ENCODE measurements at places on chromosomes 16 and 17.

- DNase-seq, result no peak
Measured at GRCh38 chr16:1741553-1742165, 29.7 kb downstream of the NME3 start.

- DNase-seq, result no peak
Measured at GRCh38 chr17:7445619-7445968, 733 bp downstream of the CHRNB1 start.

GRCh38 chr17:3914312-3914670 is 2.0 kb downstream of the P2RX1 start:
- no peak for DNase-seq

- no peak for DNase-seq
Measured at GRCh38 chr17:42682722-42683403, 532 bp downstream of the CNTNAP1 start.

- DNase-seq, result no peak
Measured at GRCh38 chr16:80656711-80657150, 115.9 kb downstream of the DYNLRB2 start.

GRCh38 chr16:87434146-87434667 is 42.1 kb downstream of the MAP1LC3B start:
- DNase-seq, result no peak

DNA sequence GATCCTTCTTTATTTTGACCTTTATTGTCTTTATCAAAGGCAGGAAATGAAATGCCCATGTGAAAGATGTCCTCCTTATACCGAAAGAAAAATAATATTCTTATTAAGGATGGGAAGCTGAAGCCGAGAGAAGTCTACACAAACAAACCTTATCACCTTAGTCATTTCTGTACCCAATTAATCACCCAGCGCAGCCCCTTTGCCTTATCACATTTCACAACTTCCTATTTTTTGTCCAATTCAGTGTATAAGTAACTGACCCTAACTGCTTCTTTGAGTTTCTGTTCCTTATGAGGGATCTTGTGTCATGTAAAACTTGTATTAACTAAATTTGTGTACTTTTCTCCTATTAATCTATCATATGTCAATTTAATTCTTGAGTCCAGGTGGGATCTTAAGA is 16.4 kb upstream of the CCL23 start:
- no peak for DNase-seq

DNA sequence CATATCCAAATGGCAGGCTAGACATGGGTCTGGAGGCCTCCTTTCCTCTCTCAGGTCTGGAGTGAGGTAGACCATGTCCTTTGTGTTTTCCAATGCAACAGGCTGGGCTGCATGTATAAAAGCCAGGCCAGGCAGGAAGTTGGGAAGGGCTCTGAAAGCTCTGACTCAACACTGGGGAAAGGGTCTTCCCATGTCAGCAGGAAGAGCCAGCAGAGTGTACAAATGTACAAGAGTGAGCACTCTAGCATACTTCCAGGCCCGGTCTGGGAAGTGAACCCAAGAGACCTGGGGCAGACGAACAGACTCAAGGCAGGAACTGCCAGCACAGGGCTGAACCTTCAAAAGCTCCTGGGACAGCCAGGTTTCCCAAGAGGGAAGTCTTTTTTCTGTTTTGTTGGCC is 7.0 kb downstream of the ATPAF2 start:
- DNase-seq, result no peak

DNA sequence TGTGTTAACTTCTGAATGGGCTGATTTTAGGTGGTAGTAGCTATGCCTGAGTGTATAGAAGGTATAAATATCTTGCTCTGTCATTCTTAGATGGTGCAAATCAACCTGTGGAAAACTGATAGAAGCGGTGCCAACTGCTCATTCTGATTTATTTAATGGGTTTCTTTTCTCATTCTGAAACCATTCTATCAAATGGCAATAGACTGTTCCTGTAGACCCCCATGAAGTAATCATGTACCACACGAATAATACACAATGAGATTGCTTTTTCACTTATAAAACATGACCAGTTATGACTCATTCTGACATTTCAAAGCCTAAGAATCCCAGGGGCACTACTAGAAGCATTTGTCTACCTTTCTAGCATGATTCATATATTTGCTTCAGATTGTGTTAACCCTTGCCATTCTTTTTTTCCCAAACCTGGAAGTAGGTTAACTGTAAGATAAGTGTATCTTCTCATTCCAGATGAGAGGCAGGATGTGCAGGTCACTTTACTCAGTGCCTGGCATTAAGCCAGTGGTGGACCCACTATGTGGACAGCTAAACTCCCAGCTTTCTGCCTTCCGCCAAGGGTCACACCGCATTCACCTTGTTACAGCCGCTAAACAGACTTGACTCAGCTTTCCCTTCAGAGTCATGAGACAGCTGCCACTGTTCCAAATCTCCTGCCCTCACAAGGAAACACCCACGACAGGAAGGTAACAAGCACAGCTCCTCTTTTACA is 16.4 kb upstream of the SLC16A11 start:
- no peak for DNase-seq

DNA sequence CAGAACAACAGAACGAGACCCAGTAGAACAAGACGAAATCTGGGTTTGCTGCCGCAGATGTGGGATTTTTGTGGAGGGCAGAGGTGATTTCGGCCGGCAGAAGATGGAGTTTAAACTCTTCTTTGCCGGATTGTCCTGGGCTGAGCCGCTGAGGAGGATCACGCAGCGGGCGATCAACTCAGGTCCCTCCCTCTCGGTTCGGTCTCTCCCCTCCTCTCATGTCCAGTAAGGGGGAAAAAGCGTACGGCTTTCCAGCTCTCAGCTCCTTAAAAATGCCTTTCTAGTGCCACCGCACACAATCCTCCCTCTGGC is 2.5 kb downstream of the PHF12 start:
- DNase-seq, result no peak

DNA sequence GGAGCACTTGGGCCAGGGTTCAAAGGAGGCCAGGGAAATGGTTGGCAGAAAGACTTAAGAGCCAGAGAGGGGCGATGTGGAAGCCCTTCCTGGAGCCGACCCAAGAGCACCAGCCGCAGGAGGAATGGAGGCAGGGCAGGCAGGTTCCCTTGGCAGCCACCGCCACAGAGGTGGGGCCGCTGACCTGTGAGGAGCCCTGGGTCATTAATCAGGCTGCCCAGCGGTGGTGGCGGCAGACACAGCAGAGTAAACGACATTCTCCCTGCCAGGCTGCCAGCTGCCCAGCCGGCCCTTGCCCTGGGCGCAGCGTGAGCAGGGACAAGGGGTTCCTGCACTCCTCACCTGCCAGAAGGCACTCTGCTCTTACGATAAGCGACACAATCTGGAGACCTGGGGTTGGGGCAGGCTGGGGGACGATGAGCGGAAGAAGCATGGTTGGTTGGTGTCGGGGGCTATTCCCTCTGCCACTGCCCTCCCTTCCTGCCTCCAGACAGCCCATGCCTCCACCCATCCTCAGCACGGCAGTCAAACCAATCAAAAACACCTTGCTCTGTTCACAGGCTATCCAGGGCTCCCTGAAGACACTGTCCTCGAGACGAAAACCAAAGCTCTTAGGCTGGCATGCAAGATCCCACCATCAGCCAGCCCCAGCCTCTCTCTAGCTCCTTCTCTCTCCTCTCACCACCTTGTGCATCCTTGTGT is 40.9 kb downstream of the PLXDC1 start:
- no peak for DNase-seq

GRCh38 chr16:56357765-56358322 is 67.5 kb downstream of the AMFR start:
- DNase-seq, result no peak

DNA sequence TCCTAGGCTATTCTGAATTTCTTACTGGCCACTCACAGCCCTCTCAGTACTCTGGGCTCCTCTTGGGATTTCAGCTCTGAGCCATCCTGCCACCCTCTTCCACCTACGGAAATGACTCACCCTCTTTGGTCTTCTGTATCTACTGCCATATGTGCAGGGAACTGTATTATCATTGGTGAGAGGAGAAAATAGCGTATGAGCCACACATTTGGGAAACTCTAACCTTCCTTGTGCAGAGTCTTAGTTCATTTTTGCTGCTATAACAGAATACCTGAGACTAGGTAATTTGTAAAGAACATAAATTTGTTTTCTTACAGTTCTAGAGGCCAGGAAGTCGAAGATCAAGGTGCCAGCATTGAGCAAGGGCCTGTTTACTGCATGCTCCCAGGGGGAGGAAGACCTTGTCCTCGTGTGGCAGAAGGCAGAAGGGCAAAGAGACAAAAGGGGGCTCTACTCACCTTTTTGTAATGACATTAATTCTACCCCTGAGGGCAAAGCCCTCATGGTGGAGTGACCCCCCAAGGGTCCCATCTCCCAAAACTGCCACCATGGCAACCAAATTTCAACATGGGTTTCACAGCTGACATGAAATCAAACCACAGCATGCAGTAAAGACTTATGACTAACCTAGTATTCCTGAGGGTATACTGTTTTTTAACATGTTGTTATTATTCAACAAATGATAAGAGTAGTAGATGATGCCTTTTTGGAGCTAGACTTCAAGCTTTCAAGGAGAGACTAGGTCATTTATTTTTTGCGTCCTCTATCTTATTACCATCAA is 191.8 kb downstream of the PRKCA start:
- no peak for DNase-seq

DNA sequence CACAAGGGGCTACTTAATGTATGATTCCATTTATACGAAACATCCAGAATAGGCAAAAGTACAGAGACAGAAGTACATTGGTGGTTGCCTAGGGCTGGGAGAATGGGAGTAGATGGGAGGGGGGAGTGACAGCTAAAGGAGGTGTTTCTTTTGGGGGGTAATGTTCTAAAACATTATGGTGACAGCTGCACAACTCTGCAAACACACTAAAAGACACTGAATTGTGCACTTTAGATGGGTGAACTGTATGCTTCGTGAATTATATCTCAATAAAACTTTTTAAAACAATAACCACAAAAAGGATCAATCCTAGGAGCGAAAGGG is 661 bp downstream of the LYRM9 start:
- no peak for DNase-seq

DNA sequence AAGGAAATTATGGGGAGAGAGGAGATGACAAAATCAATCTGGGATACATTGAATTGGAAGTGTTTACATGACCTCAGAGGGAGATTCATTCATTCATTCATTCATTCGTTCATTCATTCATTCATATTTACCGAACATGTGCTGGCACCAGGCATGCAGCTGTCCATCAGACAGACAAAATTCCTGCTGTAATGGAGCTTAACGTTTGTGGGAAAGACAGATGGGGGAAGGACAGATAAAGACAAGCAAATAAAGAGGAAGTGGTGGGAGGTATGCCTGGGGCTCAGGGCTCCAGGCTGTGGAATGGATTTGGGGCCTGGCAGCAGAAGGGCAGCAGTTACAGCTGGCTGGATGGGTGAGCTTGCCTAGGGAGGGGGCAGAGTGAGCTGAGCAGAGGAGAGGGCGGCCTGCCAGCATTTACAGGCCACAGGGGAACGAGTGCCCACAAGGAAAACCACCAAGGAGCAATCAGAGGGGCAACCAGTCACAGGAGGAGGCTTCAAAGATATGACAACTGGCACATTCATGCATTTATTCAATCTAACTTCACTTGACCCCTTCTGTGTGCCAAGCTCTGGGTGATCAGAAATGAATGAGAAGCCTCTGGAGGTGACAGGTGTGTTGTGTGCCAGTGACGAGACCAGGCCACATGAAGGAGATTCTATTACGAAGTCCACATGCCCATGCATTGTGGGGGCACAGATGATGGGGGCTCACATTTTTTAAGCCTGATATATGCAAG is 48.5 kb downstream of the ARHGAP27 start:
- DNase-seq, result no peak

- DNase-seq, result no peak
Measured at GRCh38 chr17:70139449-70139993, 29.8 kb upstream of the KCNJ2 start.

- DNase-seq, result no peak
Measured at GRCh38 chr16:84585886-84586285, 32.0 kb downstream of the COTL1 start.

DNA sequence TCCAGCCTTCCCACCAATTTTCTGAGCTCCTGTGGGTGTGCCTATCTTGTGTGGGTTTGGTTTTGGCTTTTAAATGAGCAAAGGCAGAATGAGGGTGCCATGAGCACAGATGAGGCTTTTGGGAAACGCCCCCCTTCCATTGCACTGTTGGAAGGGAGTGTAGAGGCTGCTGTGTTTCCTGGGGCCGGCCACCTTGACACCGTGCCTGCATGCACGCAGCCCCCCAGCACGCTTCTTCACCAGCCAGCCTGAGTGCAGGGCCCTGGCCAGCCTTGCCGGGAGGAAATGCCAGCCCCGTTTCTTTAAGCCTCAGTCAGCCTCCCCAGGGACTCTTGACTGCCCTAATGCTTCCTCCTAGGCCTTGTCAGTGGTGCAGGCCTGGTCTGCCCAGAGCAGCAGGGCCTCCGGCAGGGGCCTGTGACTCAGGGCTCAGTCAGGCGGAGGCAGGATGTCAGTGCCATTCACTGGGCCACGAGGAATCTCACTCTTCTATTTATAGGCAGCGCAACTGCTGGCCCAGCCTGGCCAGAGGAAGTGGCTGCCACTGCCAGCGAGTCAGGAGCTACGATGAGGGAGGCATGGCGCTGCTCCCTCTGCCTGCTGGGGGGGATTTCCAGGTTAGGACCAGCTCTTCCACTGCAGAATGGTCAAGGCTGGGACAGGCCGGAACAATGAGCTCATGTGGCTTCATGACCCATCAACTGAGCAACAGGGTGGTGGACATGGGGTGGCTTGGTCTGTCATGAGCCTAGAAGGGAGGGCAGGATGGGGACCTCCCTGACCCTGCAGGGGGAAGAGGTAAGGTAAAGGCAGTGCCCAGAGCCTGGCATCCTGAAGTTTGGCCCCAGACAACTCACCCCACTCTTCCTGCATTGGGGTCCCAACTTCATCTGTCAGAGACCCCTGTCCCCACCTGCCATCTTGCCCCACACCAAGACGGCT is 205.2 kb downstream of the RAB11FIP4 start:
- DNase-seq, result no peak

- no peak for DNase-seq
Measured at GRCh38 chr16:75763204-75763603, 36.9 kb upstream of the CPHXL start.

DNA sequence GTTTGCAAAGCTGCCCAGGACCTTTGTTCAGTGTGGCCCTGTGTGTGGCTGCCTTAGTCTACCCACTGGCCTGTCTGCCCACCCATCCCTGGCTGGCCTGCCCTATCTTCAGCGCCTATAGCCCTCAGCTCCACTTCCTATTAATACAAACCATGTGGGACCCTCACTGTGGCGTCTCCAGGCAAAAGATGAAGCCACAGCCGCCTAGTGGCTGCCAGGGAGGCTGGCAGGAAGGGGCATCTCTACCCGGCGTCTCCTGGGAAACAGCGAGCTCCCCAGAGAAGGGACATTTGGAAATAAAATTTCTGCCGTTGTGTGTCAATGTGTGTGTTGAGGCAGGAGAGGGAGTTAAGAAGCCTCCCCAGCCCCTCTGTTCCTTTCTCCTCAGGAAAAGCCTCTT is 31.5 kb downstream of the NEUROD2 start:
- no peak for DNase-seq

DNA sequence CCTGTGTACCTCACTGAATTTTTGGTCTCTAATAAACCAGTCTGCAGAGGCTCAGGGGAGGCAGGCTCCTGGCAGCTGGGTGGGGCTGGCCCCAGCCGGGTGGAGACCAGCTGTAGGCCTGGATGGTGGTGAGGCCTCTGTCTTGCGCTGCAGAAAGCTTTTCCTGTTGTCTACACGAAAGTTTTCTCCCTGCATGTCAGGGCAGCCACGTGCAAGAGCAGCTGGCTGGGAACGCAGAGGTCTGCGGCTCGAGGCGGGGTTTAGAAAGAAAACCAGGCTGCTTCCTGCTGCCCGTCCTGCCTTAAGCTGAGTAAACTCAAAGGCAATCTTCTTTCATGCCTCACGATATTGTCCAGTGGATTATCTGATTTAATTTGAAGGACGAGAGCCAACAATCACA is 2.4 kb downstream of the SERPINF1 start:
- DNase-seq, result peak; percentile 39
